ENCODE measurements at places on chromosomes 4 and X.

DNA sequence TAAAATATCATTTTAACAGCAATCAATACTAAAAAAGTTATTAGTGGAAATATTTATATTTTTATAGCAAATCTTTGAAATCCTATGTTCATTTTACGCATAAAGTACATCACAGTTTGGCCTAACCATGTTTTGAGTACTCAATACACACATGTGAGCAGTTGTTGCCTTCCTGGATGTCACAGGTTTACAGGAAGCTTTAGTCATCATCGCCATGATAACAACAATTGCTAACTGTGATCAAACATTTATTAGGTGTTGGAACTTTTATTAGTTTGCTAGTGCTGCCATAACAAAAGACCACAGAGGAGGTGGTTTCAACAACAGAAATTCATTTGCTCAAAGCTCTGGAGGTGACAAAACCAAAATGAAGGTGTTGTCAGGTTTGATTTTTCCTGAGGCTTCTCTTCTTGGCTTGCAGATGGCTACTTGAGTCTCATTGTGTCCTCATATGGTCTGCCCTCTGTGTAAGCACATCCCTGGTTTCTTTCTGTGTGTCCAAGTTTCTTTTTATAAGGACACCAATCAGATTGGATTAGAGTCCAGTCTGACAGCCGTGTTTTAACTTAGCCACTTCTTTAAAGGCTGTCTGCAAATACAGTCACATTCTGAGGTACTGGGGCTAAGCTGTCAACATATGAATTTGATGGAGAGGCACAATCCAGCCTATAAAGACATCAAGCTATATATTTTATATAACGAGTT lies 43.1 kb upstream of the BOD1L1 start:
- DNase-seq, result no peak

DNA sequence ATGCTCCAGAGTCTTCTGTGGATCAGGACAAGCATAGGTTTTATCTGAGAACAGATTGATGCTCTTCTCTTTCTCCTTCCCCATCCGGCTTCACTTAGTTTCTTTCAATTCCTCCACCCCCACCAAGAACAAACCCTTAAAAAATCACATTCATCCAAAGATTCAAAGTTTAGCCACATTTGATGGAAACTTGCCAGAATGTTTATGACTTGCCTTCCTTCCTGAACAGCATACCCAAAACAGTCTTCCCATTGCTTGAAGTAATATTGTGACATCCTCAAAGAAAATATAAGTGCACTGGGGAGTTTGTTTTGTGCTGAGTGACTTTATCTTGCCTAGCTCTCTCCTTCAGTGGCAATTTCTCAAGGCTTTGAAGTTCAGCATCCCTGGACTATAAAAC lies 83.0 kb downstream of the MAGEB17 start:
- no peak for DNase-seq

DNA sequence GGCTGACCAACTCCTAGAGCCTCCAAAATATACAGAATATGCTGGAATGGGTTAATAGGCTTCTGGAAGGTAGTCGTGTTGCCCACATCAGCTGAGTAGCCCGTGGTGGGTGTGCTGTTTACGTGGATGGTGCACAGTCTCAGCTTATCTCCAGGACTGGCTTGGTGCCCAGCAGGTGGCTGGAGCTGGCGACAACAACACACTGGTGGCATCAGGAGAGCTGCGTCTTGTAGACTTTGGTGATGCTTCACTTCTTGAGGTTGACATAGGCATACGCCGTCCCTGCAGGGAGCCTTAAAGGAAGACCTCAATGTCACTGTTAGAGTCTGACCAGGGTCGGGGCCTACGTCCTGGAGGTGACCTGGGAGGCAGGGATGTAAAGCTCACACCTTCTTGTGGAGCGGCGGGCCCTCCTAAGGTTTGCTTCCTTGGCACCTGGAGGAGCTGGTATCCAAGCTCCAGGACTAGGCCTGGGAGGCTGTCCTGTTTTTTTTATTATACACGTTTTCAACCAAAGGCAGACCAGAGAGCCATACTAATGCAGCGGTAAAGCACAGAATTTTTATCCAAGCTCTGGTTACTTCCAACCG lies 26.5 kb upstream of the RBMX start:
- DNase-seq, result no peak

GRCh38 chr4:3736806-3737205 lies 29.4 kb upstream of the ADRA2C start:
- DNase-seq, result no peak

- DNase-seq, result no peak
Measured at GRCh38 chr4:76435528-76436319, 695 bp downstream of the SHROOM3 start.

GRCh38 chrX:11305641-11306040 lies 12.4 kb downstream of the AMELX start:
- no peak for DNase-seq

DNA sequence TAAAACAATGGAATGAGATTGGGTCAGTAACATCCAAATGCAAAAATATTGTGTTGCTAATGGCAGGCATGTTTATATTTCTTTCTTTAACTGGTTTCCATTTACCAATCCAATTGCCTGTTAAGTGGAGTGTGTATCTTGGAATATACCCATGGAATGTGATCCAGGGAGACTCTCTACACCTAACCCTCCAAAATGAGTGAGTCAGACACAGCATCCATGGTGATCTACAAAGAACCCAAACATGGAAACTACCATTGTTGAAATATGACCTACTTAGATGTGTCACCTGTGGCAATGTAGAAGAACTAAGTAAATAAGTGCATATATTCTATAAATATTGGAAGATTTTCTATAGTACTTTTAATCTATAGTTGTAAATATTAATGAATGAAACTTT lies 110.3 kb downstream of the AREG start:
- no peak for DNase-seq

DNA sequence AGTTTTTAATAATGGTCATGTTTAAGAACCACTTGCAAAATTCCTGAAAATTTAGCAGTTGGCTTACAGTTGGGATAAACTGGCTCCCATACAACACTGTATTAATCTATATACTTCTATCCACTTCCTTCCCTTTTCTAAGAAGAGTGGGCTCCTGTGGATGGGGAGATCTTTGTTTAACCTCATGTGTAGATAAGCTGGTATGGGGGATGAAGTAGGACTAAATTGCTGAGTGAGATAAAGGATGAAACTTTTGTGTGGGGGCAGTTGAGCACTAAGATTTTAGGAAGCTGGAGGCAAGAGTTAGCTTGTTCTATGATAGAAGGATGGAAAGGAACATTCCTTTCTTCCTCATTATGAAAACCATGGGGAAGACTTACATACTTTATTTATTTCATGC lies 54.6 kb upstream of the ATP8A1 start:
- no peak for DNase-seq

GRCh38 chr4:53960843-53961242 lies 103.6 kb downstream of the CHIC2 start:
- DNase-seq, result no peak

DNA sequence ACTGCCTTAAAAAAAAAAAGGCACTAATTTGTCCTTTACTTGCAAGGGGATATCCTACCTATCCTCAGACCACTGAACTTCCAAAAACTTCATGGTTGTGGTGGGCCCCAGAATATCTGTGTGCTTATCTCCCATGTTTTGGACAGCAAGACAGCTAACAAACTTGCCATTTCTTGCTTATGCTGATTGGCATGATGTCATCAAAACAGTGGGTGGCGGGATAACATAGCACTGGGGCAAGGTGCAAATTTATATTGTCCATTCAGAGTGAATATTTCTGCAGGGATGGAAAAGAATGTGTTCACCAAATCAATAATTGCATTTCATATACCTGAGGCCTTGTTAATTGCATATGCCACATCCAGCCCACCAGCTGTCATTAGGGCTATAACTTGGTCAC lies 23.5 kb downstream of the HAUS3 start:
- no peak for DNase-seq

DNA sequence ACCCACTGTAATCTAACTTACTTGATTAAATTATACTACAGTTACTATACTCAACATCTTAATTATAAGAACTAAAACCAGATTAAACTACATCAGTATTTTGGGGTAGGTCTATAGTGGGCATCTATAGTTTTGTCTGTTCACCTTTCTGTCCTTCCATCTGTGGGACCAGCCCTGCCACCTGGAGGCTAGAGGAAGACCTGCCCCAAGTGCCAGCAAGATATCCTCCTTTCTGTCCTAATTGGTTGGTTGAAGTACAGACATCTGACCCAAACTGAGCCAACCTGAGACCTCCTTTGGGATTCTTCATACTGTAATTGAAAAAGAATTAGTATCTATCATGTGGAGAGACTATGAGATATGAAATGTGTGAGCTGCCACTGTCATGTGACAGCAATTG lies 172.2 kb upstream of the TLL1 start:
- no peak for DNase-seq

DNA sequence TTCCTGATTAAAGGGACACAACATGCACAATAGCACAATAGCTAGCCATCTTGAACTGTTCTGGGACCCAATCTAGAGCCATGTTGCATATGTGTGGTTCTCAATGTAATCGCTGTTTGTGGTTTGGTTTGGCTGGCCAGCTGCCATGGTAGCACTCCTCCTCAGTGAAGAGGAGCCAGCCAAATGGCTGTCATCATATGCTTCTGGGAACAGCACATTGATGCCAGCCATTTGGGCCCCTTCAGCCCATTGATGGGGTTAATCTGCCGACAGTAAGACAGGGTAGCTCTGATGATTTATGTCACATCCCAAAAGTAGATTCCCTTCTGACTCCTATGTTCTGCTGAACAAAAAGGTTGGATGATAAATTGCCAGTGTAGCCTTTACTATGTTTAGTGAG lies 48.5 kb downstream of the AWAT2 start:
- DNase-seq, result no peak

- no peak for DNase-seq
Measured at GRCh38 chr4:120948382-120948781, 25.9 kb upstream of the PRDM5 start.

GRCh38 chr4:5050520-5051277 lies 581 bp upstream of the STK32B start:
- DNase-seq, result no peak

DNA sequence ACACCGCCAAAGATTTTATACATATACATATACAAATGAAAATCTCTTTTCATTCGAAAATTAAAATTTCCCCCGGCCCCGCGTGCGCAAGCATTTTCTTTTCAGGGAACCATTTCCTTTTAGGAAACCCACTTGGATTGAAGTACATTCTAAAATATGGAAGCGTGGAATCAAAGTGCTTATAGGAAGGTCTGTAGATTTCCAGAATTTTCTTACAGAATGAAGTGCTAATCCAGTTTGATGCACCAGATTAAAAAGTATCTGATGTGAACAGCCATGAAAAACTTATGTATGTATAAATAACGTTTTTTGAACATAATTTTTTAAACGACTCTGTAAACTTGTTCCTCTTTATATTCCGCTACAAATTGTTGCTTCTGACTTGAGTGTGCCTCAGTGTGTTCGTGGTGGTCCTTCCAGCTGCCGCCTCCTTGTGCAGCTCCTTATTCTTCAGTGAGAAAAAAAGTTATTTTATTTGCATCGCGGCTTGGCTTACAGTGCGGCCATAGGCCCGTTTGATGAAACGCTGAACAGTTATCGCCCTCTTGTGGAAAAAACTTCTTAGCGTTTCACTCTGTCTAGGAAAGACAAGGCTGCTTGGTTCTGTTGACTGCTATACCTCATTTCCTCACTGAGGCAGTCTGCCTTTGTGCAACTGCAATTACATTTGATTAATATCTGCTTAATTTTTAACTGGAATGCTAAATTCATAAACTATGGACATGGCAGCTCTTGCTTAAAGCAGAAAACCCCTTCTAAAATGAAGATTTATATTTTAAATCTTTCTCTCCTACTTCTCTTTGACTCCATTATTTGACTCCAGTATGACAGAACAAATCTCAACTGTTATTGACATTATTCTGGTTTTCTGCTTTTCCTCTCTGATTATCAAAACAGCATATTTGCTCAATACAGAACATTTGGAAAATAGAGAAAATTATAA lies 4.7 kb upstream of the NKX6-1 start:
- DNase-seq, result no peak

- no peak for DNase-seq
Measured at GRCh38 chr4:185870366-185870765, 58.4 kb upstream of the SORBS2 start.

GRCh38 chr4:122525865-122526264 lies 69.3 kb upstream of the IL2 start:
- no peak for DNase-seq

GRCh38 chr4:180394312-180394711 lies 1848.9 kb upstream of the TENM3 start:
- DNase-seq, result no peak

DNA sequence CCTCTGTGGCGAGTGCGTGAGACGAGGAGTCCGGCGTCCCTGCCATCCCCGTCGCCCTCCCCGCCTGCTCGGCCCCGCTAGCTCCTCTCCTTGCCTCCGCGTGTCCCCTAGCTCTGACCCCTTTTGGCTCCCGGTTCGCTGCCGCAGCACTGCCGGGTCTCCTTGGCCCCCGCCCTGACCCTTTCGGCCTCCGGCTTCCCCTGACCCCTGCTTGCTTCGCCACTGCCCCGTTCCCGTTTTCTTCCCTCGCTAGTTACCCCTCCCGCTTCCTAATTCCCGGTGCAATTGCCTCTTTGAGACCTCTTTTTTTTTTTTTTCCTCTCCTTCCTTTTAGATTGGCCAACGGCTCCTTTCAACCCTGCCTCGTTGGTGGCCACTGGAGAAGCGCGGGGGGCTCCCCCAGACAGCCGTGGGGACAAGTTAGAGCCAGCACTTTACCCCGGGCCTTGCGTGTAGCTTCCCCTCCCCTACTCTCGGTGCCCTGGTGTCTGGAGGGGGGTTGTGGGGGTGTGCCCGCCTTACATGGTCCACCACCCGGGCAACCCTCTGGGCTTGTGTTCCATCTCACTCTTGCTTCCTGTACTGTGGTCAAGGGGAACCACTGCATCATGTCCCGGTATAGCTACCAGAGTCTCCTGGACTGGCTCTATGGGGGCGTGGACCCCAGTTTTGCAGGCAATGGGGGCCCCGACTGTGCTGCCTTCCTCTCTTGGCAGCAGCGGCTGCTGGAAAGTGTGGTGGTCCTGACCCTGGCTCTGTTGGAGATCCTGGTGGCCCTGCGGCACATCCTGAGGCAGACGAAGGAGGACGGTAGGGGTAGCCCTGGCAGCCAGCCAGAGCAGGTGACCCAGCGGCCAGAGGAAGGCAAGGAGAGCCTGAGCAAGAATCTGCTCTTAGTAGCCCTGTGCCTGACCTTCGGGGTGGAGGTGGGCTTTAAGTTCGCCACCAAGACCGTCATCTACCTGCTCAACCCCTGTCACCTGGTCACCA lies 548 bp downstream of the TMEM164 start:
- peak; percentile 3 for DNase-seq

GRCh38 chrX:40318076-40318475 lies 220.3 kb upstream of the BCOR start:
- no peak for DNase-seq

GRCh38 chr4:89604951-89605350 lies 232.0 kb downstream of the SNCA start:
- no peak for DNase-seq

DNA sequence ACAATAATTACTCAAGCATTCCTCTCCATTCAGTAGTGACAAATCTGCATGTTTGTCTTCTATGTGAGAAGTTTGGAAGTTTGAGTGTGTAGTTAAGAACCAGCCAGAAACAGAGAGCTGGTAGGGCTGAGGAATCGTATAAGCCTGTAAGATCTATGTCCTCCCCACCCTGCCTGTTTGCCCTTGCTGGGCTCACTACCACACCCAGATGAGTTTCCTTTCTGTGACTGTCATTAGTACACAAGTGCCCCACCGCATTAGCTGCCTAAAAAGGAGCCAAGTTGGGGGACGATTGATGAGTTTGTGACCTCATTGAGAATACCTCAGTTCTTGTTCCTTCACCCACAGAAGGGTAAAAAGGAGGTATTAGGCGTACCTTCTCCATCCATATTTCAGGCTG lies 28.3 kb downstream of the DOCK11 start:
- DNase-seq, result no peak

GRCh38 chrX:153647461-153648357 lies 706 bp downstream of the DUSP9 start:
- no peak for DNase-seq
